ENCODE measurements at places on chromosomes 16 and 17. TPM values are rescaled to one million over a fixed set of nuclear protein-coding genes. Genes with fewer than 3 reads are reported as not detected.

The ABCC1 gene
- 88.0 TPM for total RNA-seq

The ZNF500 gene
- total RNA-seq = 24.9 TPM

GRCh38 chr17:10993126-10993525 is 155.2 kb upstream of the PIRT start:
- no peak for DNase-seq
- H3K4me1 ChIP-seq = no peaks in the 10 kb centered on the region
- no peak overlapping the region for H3K4me3 ChIP-seq
- no peak overlapping the region for H3K27ac ChIP-seq
- H3K36me3 ChIP-seq = no peaks in the 10 kb centered on the region
- H3K27me3 ChIP-seq = no peaks in the 10 kb centered on the region

GRCh38 chr16:54284319-54284930 is 2.2 kb downstream of the IRX3 start:
- H3K27ac ChIP-seq = no peak overlapping the region
- H3K27me3 ChIP-seq = no peaks in the 10 kb centered on the region
- peaks cover 21% of the 10 kb centered on the region for H3K4me1 ChIP-seq
- no peak overlapping the region for H3K4me3 ChIP-seq

GRCh38 chr17:61414141-61414935 is 14.7 kb downstream of the TBX2 start:
- H3K36me3 ChIP-seq = no peaks in the 10 kb centered on the region
- no peaks in the 10 kb centered on the region for H3K27me3 ChIP-seq
- peaks cover 10% of the 10 kb centered on the region for H3K4me1 ChIP-seq
- peak; percentile 31 for DNase-seq
